ENCODE measurements at places on chromosomes 4 and X.

DNA sequence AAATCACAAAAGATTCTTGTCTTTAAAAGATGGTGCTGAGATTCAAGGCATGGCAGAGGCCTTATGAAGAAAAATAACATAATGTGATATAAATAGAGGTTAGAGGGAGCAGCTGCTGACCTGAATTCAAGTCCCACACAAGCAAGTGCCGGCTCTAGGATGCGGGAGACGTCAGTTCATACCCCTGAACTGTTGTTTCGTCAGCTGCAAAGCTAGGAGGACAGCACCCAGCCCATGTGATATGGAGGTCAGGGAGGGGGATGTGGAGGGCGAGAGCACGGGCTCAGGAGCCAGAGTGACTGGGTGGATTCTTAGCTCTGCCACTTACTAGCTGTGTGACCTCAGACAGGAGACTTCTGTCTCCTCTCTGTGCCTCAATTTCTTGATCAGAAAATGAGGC, 77.9 kb downstream of the JAKMIP1 start:
- no peak for DNase-seq

DNA sequence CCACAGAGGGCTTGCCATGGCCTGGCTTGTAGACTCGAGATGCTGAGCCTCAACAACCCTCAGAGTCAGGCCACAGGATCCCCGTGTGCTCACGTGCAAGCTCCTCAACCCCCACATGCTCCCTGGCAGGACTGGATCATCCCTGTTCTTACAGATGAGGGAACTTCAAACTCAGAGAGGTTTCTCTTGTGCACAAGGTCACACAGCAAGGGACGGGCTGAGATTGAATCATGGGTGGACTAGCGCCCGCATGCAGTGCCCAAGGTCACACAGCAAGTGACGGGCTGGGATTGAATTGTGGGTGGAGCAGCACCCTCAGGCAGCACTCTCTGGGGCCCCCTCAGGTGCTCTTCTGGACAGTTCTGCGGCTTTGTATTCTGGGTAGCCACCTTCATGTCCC, 60.6 kb upstream of the AFAP1 start:
- DNase-seq, result no peak

DNA sequence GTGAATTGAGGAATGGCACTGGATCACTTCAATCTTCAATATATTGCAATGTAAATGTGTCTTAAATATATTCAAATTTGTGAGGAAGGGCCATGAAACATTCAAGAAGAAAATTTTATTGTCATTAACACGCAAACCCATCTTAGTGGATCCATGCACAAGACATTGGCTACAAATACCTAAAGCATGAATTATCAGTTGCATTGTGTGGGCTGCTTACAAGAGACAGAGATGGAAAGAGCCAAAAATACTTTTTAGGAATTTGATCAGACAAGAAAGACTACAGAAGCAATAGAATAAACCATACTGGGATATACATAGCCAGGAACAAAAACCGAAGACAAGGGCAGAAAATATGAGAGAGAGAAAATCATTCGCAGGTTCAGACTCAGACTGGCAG, 616.2 kb upstream of the GRIA3 start:
- no peak for DNase-seq

DNA sequence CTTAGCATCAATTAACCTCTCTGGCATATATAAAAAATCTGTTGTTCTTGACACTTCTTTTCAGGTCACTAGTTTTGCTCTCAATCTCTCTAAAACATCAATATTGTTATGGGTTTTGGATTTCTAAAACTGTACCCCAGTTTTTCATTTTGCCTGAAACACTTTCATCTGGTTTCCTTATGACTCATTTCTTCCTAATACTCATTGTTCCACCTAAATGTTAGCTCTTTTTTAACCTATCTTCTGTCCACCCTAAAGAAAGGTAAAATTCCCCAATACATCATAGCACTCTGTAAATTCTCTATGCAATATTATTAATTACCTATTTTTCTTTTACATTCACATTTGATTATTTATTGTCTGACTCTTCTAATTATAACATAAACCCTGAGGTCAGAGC, 575.5 kb upstream of the NDST4 start:
- no peak for DNase-seq

DNA sequence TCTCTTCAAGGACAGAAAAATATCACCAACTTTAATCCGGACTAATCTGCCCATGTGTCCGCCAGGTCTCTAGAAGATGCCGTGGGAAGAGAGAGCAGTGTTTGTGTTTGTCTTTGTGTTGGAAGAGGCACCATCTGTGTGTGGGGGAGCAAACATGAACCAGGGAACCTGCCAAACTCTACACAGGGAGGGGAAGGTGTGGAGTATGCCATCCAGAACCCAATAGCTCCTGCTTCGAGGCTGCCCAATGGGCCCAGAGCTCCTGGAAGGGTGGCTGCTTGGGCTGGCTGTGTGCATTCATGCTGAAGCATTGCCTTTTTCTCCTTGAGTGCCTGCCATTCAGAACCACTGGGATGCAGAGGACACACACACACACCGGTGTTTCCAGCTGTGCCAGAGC, 536.2 kb downstream of the MID1IP1 start:
- DNase-seq, result no peak

- DNase-seq, result no peak
These were observed 34.4 kb upstream of the GK2 start for GRCh38 chr4:79442422-79442821.

Measured in SJSA1 (cell line).